H4 (cell line): ENCODE measurements at places on chromosomes 1 and 21. TPM values are rescaled to one million over a fixed set of nuclear protein-coding genes. Genes with fewer than 3 reads are reported as not detected.
A peak's percentile ranks its signal among the peaks of the same experiment; 100 is the strongest.

- no peak for DNase-seq
Observed at GRCh38 chr1:208835097-208835463, 590.9 kb upstream of the PLXNA2 start.

GRCh38 chr1:117633068-117633345, 27.2 kb downstream of the TENT5C start:
- DNase-seq, result no peak

GRCh38 chr1:21966247-21967000, 10.4 kb upstream of the CELA3B start:
- DNase-seq, result no peak

GRCh38 chr1:156496211-156496761, 4.3 kb downstream of the MEF2D start:
- DNase-seq, result no peak

DNA sequence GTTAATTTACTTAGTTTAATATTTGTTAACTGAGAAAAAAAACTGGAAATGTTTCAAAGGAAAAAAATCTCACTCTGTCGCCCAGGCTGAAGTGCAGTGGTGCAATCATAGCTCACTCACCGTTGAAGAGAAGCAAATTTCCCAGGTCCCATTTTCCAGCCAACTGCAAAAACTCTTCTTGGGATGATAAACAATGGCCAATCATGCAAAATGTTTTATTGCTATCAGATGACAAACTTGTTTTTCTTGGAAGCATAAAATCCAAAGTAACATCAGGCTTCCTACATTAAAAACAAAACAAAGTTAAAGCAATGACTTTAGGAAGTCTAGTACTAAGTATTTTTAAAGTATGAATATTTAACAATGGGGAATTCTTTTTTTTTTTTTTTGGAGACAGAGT, 84.9 kb downstream of the LYST start:
- no peak for DNase-seq

DNA sequence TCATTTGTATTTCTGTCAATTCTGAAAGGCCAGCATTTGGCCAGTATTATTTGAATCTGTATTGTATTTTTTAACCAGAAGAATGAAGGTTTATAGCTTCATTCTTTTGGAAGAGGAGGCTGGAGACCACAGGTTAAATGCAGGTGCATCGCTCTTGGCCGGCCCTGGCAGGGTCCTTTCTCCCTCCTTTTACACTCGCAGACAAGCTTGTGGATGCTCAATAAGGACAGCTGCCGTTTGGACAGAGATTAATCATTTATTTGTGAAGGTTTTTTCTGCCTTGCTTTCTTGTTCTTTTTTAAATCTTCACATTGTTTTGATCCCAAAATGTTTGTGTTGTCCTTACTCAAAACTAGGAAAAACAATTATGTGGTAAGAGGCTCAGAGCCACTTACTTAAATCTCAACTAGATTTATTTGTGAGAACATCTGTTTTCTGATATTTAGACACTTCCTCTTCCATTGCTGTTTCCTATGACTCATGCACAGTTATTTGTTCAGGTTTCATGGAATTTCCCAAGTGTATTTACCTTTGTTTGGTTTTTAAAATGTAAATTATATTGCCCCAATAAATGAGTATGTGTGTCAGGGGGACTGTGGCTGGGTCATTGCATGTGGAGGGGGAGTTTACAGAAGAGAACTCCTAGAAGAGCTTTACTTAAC, 46.7 kb upstream of the LAMC2 start:
- peak; percentile 24 for DNase-seq

GRCh38 chr1:189275796-189276195, 1201.9 kb downstream of the BRINP3 start:
- no peak for DNase-seq

- no peak for DNase-seq
Observed at GRCh38 chr21:45846373-45847160, 135.0 kb upstream of the COL6A1 start.

DNA sequence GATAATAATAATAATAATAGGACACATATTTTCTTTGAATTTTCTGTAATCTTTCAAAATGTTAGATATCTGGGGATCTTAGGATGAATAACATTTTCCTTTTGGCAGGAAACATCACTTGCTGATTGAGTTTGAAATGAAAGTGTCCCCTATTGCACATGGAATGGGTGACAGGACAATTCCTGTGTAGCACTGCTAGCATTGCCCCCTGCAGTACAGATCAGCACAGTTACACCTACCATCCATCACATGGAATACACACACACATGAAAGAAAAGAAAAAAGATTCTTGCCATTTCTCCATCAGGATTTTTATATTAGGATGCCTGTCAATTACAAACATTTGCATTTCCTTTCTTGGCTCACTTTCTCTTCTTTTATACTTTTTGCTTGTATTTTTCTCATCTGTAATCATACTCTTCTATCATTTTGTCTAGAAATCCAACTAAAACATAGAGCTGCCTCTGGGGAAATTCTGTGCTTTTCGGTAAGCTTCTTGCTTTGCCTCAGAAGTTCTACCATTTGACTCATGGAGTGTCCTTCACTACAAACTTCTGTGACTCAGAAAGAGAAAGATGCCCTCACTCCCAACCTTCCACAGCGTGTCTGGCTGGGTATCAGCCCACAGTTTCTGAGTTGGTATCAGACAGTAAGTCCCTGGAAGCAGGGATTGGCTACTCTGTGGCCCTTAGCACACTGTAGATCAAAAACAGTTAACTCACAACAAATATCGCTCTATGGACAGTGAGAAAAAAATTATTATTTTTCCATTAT, 641.2 kb downstream of the PTPRC start:
- no peak for DNase-seq

DNA sequence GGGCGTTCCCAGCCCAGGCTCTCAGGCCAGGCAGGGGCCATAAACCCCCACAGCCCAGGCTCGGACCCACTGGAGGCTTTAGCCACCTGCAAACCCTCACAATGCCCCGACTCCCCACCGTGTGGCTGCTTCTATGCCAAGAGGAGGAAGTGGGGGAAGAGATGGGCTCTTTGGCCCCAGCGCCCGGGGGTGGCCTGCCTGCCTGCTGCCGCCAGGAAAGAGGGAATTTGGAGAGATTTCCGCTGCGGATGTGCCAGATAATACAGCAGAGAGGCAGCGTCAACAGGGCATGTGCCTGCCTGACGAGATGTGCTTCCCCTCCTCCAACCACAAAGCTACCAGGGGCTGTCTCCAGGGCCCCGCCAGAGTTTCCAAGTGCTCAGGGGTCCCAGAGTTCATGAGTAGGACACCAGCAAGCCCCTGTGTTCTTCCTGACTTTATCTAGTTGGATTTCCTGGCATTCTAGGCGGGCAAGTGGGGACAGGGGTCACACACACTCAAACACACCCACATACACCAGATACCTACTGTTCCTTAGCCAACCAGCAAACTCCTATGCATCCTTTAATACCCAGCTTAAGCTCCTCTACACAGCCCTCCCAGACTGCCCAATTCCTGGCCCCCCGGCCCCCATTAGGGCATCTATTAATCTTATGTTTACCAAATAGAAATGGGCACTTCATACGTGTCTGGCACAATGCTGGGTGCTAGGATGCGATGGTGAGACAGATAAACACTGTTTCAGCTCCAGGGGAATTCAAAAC, 14.1 kb downstream of the EPHA2 start:
- DNase-seq, result no peak

- no peak for DNase-seq
Observed at GRCh38 chr1:45122724-45123123, 83.7 kb downstream of the ZSWIM5 start.

GRCh38 chr1:95287081-95287480, 53.1 kb downstream of the RWDD3 start:
- no peak for DNase-seq

DNA sequence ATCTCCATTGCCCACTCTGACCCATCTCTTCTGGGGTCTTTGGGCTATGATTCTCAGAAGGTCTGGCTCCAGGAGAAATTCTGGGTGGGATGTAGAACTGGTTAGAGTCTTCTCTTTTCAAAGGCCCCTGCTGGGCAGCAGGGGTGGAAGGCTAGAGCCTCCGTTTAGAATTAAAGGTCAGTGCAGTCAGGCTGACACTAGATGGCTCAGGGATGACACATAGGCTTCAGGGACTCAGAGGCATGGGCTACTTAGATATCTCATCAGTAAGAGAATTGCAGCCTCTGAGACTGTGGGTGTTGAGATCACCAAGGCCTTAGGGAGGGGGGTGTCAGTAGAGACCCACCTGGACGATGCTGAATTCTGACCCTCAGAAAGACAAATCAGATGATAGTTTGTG, 12.6 kb upstream of the PPM1J start:
- DNase-seq, result no peak

DNA sequence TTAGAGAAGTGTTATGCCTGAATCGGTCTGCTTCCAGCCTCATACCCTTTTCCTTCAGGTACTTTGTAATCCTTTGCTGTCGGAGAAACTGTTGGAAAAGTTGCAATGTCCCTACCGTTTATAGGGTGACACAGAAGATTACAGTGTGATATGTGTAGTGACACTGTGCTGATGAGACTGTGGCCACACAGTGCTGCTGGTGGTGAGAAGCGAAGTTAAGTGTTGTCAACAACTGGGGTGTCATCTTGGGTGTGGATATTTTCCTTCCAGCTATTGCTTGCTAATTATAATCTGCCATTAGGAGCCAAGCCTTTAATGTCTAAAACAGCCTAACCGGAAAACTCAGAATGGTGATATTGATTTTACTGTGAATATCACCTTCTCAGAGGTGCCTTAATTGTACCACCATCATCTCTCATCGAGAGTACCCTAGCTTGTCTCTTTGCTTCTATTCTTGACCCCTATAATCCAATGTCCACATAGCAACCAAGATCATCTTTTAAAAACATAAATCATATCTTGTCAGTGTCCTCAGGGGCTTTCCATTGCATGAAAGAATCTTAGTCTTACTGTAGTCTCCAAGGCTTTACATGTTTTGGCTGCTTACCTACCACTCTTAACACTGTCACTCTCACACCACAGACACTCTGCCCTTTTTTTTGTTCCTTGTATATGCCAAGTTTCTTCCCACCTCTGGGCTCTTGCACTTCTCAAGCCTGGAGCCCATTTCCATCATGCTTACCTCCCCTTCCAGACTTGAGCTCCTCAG, 89.4 kb upstream of the PGD start:
- no peak for DNase-seq

DNA sequence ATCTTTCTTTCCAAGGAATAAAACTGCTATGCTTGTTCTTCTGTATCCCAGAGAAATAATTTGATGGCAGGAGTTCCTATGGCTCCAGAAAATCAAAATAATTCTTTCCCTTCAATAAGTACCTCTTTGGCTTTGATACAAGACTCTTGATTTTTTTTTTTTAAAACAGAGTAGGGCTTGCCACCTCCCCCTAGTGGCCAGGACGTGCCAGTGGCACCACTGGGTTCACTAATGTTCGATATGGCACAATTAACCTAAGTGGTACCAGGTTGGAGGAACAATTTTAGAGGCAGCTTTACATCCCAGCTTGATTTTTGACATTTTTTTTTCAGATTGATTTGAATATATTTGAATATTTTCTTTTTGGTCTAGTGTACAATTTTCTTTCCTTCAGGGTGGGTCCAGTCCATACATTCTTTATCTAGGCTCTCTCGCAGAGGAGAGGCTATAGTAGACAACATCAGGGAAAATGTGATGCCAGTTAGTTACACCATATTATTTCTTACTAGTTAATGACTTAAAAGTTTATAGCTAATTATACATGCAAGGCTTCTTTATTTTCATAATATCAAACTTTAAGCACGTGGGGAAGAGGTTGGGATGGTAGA, 330.9 kb downstream of the S1PR1 start:
- DNase-seq, result peak; percentile 9

DNA sequence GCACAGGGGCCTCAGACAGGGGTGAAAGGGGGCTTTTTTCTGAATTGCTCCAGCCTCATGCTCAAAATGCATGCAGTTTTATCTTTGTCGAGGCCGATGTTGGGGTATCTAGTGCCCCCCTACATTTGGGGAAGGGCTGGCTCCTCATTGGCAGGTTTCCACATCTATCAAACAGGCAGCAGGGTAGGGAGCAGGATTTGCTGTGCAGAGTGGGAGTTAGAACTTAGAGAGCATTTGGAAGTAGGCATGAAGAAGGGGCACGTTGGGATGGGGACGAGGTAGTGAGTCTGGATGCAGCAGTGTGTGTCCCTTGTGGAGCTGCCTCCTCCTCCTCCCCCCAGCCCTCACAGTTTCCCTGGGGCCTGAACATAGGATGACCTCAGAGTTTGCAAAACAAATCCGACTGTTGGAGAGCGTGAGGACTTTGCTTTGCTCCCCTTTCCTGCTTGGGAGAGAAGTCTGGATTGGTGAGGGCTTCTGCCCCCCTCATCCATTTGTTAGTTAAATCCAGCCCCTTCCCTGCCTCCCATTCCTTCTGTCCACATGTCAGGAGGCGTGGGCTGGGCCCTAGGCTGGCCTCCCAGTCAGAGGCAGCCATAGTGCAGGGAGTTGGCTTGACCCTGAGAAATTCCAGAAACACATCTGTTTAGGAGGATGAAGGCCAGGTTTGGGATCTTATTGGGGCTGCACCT, 36.9 kb upstream of the GPR37L1 start:
- DNase-seq, result no peak

- no peak for DNase-seq
Observed at GRCh38 chr1:145990249-145990855, 6.0 kb downstream of the TXNIP start.

DNA sequence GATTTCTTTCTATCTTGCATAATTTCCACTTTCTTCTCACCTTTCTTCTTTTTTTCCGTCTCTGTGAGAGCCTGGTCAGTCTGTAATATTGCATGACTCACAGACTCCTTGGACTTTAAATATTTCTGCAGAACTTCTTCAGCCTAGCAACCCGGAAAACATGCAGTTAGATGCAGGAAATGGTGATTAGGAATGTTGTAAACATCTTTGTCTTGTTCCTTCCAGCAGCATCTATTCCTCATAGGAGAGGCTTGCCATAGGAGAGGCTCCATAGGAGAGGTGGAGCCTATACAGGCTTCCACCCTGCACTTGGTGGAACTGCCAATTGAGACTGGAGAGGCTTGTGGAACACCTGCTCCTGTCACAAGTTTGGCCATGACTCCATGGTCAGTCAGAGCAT, 10.0 kb downstream of the GBP5 start:
- DNase-seq, result peak; percentile 23

DNA sequence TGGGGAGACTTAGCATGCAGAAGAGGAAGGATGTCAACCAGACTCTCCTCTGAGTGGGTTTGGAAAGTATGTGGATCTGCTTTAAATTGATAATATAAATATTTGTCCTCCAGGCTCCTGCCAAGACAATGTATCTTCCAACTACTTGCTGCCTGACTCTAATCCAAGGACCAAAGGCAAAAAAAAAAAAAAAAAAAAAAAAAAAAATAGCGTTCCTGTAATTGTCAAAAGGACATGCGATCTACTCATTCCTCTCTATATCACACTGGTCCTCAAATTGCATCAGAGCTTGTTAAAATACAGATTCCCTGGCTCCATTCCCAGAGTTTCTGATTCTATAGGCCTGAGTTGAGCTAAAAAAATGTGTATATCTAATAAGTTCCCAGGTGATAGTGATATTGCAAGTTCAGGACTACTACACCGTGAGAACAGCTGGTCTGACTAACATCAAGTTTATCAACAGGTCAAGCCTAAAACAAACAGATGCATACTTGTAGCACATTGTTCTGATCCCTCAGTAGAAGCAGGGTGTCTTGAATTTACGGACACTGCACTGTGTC, 141.3 kb downstream of the TNR start:
- DNase-seq, result no peak

GRCh38 chr1:39474810-39475209, 16.6 kb upstream of the BMP8A start:
- DNase-seq, result no peak

MX1 gene
- total RNA-seq, result 38.8 and 39.6 TPM in 2 replicates

SUSD4 gene
- 0.14 and 0.99 TPM in 2 replicates for total RNA-seq

ZNF648 gene
- 0.06 TPM in 1 of 2 replicates, not detected in the other for total RNA-seq

DENND2D gene
- 1.5 and 3.0 TPM in 2 replicates for total RNA-seq

SYCP1 gene
- total RNA-seq, result not detected in 2 replicates

LCE1E gene
- total RNA-seq, result not detected in 2 replicates

SLC30A7 gene
- total RNA-seq, result 32.7 and 41.3 TPM in 2 replicates

CACYBP gene
- total RNA-seq, result 188 and 205 TPM in 2 replicates
